ENCODE measurements at places on chromosomes 6 and 20.
A peak's percentile ranks its signal among the peaks of the same experiment; 100 is the strongest.

- H3K4me3 ChIP-seq: peak overlapping the region; percentile 21
- H3K27ac ChIP-seq: peak overlapping the region; percentile 84
- peaks cover 4% of the 10 kb centered on the region for H3K4me1 ChIP-seq
- H3K27me3 ChIP-seq: no peaks in the 10 kb centered on the region
- DNase-seq: peak; percentile 53
- H3K36me3 ChIP-seq: no peaks in the 10 kb centered on the region
Measured at GRCh38 chr6:135935941-135936601, 84.6 kb downstream of the PDE7B start.

DNA sequence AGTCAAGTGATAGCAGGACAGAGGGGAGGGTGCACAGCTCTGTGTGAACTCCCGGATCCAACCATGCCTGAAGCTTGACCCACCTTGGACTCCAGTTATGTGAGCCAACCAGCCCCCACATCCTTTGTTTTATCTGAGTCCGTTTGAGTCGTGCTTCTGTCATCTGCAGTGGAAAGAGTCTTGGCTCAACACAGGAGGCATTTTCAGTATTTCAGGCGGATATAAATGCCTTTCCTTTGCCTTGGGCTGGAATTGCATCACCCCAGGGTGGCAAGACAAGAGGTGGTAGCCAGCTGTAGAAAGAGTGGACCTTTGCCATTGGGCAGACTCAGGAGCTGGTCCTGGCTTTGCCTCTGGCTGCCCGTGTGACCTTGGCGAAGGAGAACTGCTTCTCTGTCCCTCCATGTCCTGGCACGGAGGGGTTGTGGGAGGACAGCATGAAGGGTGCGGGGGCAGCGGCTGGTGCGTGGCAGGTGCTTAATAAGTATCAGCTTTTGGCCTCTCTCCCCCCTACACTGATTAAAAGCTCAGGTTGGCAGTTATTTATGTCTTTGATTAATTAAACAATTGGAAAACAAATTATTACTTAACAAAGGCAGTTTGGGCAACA, 42.6 kb upstream of the APCDD1L start:
- H3K4me1 ChIP-seq: peaks cover 9% of the 10 kb centered on the region
- no peak overlapping the region for H3K27ac ChIP-seq
- no peak overlapping the region for H3K4me3 ChIP-seq

- no peaks in the 10 kb centered on the region for H3K4me1 ChIP-seq
- peak; percentile 70 for DNase-seq
- H3K4me3 ChIP-seq: no peak overlapping the region
- H3K27ac ChIP-seq: no peak overlapping the region
Measured at GRCh38 chr6:136077834-136078576, 172.1 kb downstream of the MTFR2 start.

DNA sequence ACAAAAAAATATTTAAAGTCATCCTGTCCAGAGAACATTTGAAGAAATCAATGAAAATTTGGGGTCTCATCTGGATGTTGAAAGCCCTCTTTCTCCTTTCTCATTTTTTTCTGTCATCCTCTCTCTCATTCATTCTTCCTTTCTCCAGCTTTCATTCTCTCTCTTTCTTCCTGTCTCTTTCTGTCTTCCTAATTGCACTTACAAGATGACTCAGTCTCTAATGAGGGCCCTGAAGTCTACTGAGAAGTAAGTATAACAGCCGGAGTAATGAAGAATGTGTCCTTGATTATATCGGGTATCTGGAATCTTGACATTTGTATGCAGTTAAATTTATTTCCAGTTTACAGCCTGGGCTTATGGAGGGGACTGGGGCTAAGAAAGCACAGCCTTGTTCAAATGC, 232.2 kb upstream of the SULF2 start:
- H3K27me3 ChIP-seq: peaks cover 47% of the 10 kb centered on the region
- no peak overlapping the region for H3K4me3 ChIP-seq
- DNase-seq: peak; percentile 53
- H3K27ac ChIP-seq: no peak overlapping the region
- H3K4me1 ChIP-seq: peaks cover 14% of the 10 kb centered on the region

DNA sequence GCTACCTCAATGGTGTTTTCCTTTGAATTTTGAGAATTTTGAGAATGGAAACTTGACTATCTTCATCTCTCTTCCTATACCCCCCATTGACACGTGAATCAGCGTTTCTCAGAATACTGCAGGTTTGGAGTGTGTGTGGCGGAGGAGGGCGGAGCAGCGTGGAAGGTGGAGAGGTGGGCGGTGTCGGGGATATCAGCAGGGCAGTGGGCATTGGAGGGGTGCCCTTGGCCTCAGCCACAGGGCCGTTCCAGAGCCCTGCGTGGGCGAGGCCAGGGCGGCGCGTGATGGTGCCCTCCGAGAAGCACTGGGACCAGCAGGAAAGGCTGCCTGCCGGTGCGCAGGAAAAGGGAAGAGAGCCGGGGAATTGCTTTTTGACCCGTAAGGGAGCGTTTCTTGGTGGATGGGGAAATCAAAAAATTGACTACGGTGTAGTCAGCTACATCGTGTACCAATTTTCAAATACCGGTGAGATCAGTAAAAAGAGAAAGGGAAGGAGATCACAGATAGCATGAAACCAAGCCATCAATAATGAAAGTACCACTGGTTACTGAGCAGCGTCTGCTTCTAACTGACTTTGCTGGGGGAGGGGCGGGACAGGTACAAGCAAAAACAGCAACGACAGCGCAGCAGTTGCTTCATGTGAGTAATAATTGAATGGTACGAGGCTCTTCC, 82.7 kb upstream of the DUSP22 start:
- H3K36me3 ChIP-seq: no peaks in the 10 kb centered on the region
- H3K4me3 ChIP-seq: no peak overlapping the region
- H3K4me1 ChIP-seq: peaks cover 3% of the 10 kb centered on the region
- H3K27ac ChIP-seq: no peak overlapping the region
- H3K27me3 ChIP-seq: peaks cover 49% of the 10 kb centered on the region
- no peak for DNase-seq

DNA sequence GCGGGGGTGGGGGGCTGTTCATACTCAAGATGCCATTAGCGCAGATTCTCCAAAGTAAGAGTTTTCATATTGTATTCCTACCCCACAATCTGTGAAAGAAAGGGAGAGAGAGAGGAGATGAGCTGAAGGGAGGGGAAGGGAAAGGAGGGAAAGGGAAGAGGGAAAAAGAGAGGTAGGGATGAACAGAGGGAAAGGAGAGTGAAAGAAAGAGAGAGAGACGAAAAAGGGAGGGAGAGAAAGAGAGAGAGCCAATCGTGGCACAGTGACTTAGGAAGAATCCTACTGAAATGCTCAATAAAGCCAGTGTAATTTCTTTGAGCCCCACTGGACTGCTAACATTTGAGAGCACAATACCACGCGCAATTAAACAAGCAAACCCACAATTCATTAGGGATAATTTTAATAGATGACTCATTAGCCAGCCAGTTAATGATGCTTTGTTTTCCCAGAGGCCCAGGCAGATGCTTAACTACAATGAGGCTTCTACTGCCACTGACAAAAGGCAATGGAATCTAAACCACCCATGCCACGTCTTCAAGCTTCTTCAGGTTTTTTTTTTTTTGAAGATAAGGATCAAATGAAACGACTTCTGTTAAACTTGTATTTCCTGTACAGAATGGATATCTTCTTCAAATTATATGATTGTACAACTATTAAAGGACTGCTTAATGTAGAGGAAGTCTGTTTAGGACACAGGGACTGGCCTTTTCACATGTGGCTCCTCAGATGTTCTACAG, 306.8 kb downstream of the FOXC1 start:
- peaks cover 13% of the 10 kb centered on the region for H3K4me1 ChIP-seq
- H3K36me3 ChIP-seq: peaks cover 9% of the 10 kb centered on the region
- no peak overlapping the region for H3K4me3 ChIP-seq

DNA sequence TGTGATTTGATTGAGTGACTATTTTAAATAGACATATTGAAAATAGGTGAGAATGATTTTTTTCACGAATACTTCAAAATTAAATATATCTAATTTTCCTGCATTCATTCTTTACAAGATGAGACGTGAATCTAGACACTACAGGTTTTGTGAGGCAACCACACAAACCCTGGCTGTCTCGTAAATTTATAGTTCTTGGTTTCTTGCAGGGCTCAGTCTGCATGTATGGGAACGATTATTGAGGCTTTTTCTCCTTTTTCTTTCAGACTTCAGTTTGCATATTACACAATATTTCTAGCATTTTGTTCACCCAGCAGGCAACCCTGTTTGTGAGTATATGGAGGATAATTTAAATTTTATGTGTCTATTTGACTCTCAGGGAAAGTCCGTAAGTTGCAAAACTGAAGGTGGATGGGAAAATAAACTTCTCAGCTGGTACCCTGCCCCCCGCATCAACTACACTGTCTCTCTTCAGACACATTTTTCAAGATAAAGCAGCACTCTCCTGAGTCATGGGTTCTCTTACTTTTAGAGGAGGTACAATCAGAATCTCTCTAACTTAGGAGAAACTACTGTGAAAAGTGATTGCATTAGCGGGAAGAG, 1349.3 kb downstream of the GRIK2 start:
- no peak overlapping the region for H3K27ac ChIP-seq
- no peak overlapping the region for H3K4me3 ChIP-seq
- H3K4me1 ChIP-seq: no peaks in the 10 kb centered on the region
- H3K36me3 ChIP-seq: no peaks in the 10 kb centered on the region

DNA sequence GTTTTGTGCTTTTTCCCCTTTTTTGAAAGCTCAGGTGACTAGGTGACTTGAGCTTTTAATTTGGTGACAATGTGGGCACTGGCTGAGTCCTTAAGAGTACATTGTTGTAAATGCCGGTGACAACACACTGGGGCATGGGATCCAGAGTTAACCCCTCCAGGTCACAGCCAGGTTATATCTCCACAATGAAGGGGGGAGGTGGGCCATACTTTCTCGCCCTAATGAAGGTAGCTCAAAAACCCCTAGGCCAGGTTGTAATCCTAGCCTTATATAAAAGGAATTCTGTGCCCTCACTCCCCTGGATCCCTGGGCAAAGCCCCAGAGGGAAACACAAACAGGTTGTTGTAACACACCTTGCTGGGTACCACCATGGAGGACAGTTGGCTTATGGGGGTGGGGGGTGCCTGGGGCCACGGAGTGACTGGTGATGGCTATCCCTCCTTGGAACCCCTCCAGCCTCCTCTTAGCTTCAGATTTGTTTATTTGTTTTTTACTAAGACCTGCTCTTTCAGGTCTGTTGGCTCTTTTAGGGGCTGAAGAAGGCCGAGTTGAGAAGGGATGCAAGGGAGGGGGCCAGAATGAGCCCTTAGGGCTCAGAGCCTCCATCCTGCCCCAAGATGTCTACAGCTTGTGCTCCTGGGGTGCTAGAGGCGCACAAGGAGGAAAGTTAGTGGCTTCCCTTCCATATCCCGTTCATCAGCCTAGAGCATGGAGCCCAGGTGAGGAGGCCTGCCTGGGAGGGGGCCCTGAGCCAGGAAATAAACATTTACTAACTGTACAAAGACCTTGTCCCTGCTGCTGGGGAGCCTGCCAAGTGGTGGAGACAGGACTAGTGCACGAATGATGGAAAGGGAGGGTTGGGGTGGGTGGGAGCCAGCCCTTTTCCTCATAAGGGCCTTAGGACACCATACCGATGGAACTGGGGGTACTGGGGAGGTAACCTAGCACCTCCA, 2.2 kb upstream of the VEGFA start:
- H3K27me3 ChIP-seq: no peaks in the 10 kb centered on the region
- no peak overlapping the region for H3K4me3 ChIP-seq
- peaks cover 10% of the 10 kb centered on the region for H3K4me1 ChIP-seq
- H3K27ac ChIP-seq: no peak overlapping the region
- no peak for DNase-seq

GRCh38 chr6:142786476-142786875, 158.5 kb downstream of the HIVEP2 start:
- H3K4me1 ChIP-seq: no peaks in the 10 kb centered on the region
- no peaks in the 10 kb centered on the region for H3K36me3 ChIP-seq
- H3K4me3 ChIP-seq: no peak overlapping the region
- no peaks in the 10 kb centered on the region for H3K27me3 ChIP-seq
- H3K27ac ChIP-seq: no peak overlapping the region
- DNase-seq: no peak

DNA sequence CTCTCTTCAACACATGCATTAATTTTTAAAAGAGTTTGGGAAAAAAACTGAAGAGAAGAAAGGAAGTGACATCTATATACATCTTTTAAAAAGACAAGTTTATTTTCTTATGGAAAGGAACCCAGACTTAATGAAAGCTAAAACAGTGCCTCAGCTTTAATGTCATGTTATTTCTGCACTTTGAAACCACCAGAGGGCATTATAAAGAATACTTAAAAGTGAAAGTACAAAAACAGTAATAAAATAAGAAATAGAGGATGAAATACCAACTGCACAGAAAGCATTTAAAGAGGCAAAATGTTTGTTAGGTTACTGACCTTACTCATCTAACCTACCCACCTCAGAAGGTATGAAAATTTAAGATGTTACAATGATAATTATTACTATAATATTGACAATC, 98.8 kb downstream of the HUS1B start:
- H3K27me3 ChIP-seq: no peaks in the 10 kb centered on the region
- peaks cover 22% of the 10 kb centered on the region for H3K36me3 ChIP-seq
- no peak overlapping the region for H3K27ac ChIP-seq
- H3K4me1 ChIP-seq: no peaks in the 10 kb centered on the region
- H3K4me3 ChIP-seq: no peak overlapping the region

GRCh38 chr6:160207618-160208017, 51.0 kb downstream of the SLC22A2 start:
- no peaks in the 10 kb centered on the region for H3K27me3 ChIP-seq
- no peak for DNase-seq
- no peaks in the 10 kb centered on the region for H3K36me3 ChIP-seq
- H3K4me1 ChIP-seq: peaks cover 2% of the 10 kb centered on the region
- no peak overlapping the region for H3K4me3 ChIP-seq

GRCh38 chr20:62239278-62239879, 1.1 kb downstream of the OSBPL2 start:
- H3K36me3 ChIP-seq: peaks cover 12% of the 10 kb centered on the region
- no peak overlapping the region for H3K27ac ChIP-seq
- H3K4me1 ChIP-seq: peaks cover 16% of the 10 kb centered on the region
- H3K4me3 ChIP-seq: peak overlapping the region; percentile 93
- peaks cover 13% of the 10 kb centered on the region for H3K27me3 ChIP-seq

DNA sequence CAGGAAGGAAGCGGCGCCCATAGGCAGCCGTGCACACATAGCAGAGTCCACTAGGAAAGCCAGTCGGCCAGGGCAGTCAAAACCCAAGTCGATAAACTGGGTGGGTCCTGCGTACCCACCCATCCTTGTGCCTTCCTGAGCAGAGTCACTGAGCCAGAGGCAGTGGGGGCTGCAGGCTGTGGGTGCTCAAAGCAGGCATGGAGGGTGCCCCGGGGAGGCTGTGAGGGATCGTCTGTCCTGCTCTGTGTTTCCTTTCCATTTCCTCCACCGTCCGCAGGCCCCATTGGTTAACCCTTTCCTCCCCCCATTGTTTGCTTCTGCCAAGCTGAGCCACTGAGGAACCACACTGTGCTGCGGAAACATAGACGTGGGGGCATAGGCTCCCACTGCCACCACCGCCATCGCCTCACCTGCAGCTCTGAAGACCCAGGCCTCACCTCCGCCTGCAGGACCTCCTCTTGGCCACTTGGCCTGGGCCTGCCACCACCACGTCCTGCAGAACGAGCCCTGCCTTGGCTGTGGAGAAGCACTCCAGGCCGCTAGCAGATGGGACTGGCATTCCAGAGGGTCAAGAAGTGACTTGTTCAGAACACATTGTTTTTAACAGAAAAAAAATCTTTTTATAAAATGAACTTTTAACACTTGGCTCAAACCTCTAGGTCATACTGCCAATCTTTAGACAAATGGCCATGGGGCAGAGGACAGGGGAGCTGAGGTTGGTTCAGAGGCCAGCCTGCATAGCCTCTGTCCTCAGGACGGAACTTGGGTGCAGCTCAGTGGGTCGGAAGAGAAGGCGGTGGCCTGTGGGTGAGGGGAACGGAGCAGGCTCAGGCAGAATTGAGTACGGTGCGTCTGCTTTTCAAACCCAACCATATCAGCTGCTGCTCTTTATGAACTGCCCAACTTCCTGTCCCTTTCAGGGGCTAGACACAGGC, 52.6 kb downstream of the TCP11 start:
- no peak overlapping the region for H3K4me3 ChIP-seq
- H3K4me1 ChIP-seq: peaks cover 33% of the 10 kb centered on the region
- no peaks in the 10 kb centered on the region for H3K27me3 ChIP-seq
- no peak for DNase-seq
- no peak overlapping the region for H3K27ac ChIP-seq

Data from mesenchymal stem cell (in vitro differentiated cells and primary cell).